Effector memory CD4-positive, alpha-beta T cell (primary cell): ENCODE measurements at places on chromosomes 5 and 9.

- no peak for DNase-seq
- no peak overlapping the region for H3K27ac ChIP-seq
- H3K27me3 ChIP-seq = no peaks in the 10 kb centered on the region
These were observed 58.8 kb downstream of the CAAP1 start for GRCh38 chr9:26833792-26834191.

DNA sequence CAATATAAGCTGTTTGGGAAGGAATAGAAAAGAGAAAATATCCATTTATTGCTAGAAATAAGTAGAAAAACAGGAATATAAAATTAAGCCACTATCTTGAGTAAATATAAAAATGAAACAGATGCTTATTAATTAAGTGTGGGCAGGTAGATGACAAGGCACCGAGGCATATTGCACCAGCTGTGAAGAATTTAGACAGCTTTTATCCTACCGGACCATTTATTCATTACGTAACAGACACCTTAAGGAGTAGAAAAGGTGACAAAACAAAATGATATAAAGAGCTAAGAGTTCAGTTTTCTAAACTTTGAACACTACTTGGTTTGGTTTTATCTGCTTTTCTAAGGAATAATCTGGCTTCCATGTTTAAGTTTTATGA lies 404.1 kb downstream of the PTPRD start:
- H3K36me3 ChIP-seq = no peaks in the 10 kb centered on the region
- no peak overlapping the region for H3K4me3 ChIP-seq
- H3K4me1 ChIP-seq = no peaks in the 10 kb centered on the region
- no peak overlapping the region for H3K27ac ChIP-seq
- no peak for DNase-seq

DNA sequence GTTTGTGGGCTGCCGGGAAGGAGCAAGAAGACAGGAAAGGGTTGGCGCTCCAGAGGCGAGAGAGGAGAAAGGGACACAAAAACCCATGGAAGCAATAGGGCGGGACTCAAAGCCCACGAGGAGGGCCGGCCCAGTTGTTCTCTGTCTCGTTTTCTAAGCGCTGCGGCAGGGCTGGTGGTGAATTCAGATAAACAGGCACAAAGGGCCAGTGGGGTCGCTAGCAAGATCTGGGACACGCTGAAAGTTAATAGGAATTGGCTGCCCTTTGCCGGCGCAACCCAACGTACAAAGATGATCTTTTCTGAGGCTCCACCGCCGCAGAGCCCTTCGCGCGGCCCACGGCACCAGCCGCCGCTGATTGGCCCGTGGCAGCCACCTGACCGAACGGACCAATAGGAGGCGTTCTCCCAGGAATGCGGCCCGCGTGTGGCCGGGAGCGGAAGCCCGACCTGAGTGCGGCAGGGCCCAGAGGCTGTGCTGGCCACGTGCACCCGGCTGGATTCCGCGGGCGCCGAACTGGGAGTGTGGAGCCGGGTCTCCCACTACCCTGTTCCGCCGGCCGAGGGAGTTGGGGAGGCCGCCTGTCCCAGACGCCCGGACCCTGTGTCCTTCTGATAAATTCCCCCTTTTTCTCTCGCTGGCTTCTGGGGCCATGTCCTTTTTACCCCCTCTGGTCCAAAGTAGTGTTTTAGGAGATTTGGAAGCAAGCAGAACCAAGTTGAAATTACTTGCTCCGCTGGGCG lies 16.8 kb upstream of the NSD1 start:
- peaks cover 17% of the 10 kb centered on the region for H3K4me1 ChIP-seq
- DNase-seq = peak; percentile 71
- no peaks in the 10 kb centered on the region for H3K27me3 ChIP-seq
- H3K27ac ChIP-seq = no peak overlapping the region
- no peak overlapping the region for H3K4me3 ChIP-seq
- H3K36me3 ChIP-seq = no peaks in the 10 kb centered on the region

GRCh38 chr9:127921557-127922120 lies 4.8 kb upstream of the ST6GALNAC4 start:
- H3K4me3 ChIP-seq = peak overlapping the region; percentile 36
- H3K27me3 ChIP-seq = no peaks in the 10 kb centered on the region
- H3K27ac ChIP-seq = no peak overlapping the region

DNA sequence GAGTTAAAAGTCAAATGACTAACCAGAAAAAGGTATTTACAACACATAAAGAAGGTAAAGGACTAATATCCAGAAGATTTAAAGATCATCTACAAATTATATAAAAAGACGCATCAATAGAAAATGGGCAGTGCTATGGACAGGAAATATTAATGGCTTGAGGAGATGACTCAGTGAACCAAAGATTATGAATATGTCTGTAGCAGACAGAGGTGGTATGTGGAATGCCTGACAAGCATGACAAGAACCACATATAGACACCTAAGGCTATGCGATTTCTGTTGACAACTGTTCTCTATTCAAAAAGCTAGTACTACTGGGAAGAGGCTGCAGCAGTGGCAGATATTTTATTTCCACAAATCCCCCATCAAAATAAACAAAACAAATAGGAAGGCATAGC lies 177.0 kb upstream of the SH3GL2 start:
- no peaks in the 10 kb centered on the region for H3K4me1 ChIP-seq
- no peaks in the 10 kb centered on the region for H3K36me3 ChIP-seq
- no peak overlapping the region for H3K27ac ChIP-seq
- DNase-seq = no peak

GRCh38 chr9:113588242-113588810 lies 124.8 kb downstream of the RGS3 start:
- no peak overlapping the region for H3K27ac ChIP-seq
- no peaks in the 10 kb centered on the region for H3K27me3 ChIP-seq
- DNase-seq = no peak
- no peak overlapping the region for H3K4me3 ChIP-seq
- H3K36me3 ChIP-seq = peaks cover 35% of the 10 kb centered on the region

- H3K4me1 ChIP-seq = no peaks in the 10 kb centered on the region
- DNase-seq = no peak
- no peak overlapping the region for H3K4me3 ChIP-seq
- H3K27me3 ChIP-seq = no peaks in the 10 kb centered on the region
- H3K36me3 ChIP-seq = no peaks in the 10 kb centered on the region
These were observed 68.4 kb upstream of the ZFR start for GRCh38 chr5:32512926-32513325.

- H3K4me3 ChIP-seq = no peak overlapping the region
- H3K27me3 ChIP-seq = peaks cover 8% of the 10 kb centered on the region
- H3K36me3 ChIP-seq = no peaks in the 10 kb centered on the region
- no peak overlapping the region for H3K27ac ChIP-seq
- peaks cover under 1% of the 10 kb centered on the region for H3K4me1 ChIP-seq
These were observed 4.9 kb upstream of the AIF1L start for GRCh38 chr9:131091352-131091992.

GRCh38 chr9:89780959-89781358 lies 176.1 kb downstream of the GADD45G start:
- H3K27ac ChIP-seq = no peak overlapping the region
- no peaks in the 10 kb centered on the region for H3K36me3 ChIP-seq
- no peak overlapping the region for H3K4me3 ChIP-seq
- H3K27me3 ChIP-seq = no peaks in the 10 kb centered on the region
- H3K4me1 ChIP-seq = no peaks in the 10 kb centered on the region
- DNase-seq = no peak

DNA sequence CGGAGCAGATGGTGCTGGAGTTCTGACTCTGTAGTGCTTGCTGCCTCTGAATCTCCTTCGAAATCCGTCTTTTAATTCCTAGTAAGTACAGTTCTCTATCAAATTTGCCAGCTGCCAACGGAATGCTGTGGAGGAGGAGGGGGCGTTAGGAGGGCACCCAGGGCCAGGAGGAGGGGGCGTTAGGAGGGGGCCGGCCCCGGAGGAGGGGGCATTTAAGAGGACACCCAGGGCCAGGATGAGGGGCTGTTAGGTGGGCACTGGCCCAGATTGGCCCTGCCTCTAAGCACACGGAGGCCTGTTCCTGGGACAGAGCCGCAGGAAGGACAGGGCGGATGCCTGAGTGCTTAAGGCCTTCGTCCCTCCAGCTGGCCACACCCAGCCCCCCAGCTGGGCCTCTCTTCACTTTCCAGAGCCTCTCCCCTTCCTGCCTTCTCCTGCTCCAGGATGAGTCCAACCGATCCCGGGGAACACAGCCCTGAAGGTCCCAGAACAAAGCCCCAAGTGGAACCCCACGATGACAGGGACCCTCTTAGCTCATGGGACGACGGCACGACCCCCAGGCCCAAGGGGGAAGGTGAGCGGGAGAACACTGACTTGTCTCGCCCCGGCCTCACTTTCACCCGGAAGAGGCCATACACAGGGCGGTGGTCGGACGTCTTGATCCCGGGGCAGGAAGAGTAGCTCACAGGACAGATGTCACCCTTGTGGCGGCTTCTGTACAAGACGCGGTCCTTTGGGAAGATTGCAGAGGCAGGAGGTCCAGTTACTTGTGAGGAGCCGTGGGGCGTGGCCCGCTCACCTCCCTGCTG lies 9.8 kb downstream of the INPP5E start:
- H3K4me3 ChIP-seq = no peak overlapping the region
- H3K27ac ChIP-seq = no peak overlapping the region
- H3K36me3 ChIP-seq = peaks cover 37% of the 10 kb centered on the region

DNA sequence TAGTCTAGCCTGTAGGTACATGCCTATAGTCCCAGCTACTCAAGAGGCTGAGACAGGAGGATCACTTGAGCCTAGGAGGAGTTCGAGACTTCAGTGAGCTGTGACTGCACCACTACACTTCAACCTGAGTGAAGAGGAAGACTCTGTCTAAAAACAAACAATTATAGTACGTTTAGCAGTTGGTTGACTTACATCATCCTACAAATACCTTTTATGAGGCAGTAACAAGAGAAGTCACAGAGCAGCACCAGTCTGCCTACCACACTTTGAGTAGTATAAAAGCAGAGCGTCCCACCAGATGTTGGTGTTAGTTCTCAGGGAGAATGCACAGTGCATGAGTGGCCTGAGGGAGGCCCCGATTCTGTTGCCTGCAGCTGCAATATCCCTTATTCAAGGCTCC lies 16.1 kb downstream of the ZFR start:
- H3K4me1 ChIP-seq = peaks cover 5% of the 10 kb centered on the region
- no peak overlapping the region for H3K27ac ChIP-seq
- no peak overlapping the region for H3K4me3 ChIP-seq
- H3K27me3 ChIP-seq = no peaks in the 10 kb centered on the region

DNA sequence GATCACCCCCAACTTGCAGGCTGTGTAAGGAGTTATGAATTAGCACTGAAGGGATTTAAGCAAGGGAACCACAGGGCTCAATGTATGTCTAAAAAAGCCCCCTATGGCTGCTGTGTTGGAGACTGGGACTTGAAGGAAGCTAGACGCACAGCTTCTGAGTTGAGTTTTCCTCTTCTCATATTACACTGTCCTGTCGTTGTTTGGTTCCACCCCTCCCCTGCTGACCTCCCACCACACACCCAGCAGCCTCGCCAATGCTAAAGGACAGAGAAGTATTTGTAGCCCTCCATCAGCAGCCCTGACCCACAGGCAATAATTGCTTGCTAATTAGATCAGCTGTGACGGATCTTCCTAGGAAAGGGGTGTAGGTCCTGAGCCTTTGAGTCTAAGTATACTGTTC lies 15.1 kb upstream of the CARTPT start:
- H3K27me3 ChIP-seq = no peaks in the 10 kb centered on the region
- no peaks in the 10 kb centered on the region for H3K4me1 ChIP-seq
- no peak overlapping the region for H3K4me3 ChIP-seq
- no peak for DNase-seq

- H3K36me3 ChIP-seq = no peaks in the 10 kb centered on the region
- H3K27me3 ChIP-seq = no peaks in the 10 kb centered on the region
- no peak overlapping the region for H3K27ac ChIP-seq
- DNase-seq = no peak
- H3K4me1 ChIP-seq = no peaks in the 10 kb centered on the region
These were observed 535.5 kb upstream of the GRIN3A start for GRCh38 chr9:102273952-102274351.

GRCh38 chr5:64622991-64623390 lies 67.3 kb upstream of the SHISAL2B start:
- H3K36me3 ChIP-seq = no peaks in the 10 kb centered on the region
- no peaks in the 10 kb centered on the region for H3K4me1 ChIP-seq
- no peak overlapping the region for H3K27ac ChIP-seq

DNA sequence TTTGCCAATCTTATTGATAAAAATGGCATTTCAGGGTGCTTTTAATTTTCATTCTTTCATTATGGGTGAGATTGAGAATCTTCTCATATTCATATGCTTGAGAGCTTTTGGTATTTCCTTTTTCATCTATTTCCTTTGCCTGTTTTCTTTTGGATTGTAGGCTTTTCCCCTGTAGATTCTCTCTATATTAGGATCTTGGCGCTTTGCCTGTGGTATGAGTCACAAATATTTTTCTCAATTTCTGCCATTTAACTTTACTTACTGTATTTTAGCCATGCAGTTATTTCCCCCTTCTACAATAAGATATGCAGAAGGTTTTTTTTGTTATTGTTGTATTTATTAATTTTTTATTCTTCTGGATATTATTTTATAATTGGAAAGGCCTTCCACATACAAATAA lies 21.5 kb upstream of the KLF9 start:
- H3K4me3 ChIP-seq = no peak overlapping the region
- DNase-seq = no peak
- H3K27me3 ChIP-seq = no peaks in the 10 kb centered on the region

GRCh38 chr5:37576552-37576951 lies 197.4 kb downstream of the WDR70 start:
- no peak overlapping the region for H3K27ac ChIP-seq
- peaks cover 4% of the 10 kb centered on the region for H3K36me3 ChIP-seq
- DNase-seq = no peak
- H3K27me3 ChIP-seq = no peaks in the 10 kb centered on the region
- no peak overlapping the region for H3K4me3 ChIP-seq

DNA sequence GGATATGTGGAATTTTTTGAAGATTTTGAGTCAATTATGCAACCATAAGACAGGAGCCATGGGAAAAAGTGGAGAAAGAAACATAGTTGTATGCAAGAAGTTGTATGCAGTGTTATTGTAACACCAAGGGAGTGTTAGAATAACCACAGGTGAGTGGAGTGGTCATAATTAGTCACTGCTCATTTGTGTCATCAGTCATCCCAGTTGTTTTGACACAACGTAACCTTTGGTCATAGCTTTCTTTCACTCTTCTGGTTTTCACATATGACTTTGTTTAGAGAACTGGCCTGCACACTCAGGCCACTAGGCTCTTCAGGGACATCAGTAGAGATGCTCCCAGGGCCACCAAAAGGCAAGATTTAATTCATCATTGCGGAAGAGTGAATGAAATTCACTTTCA lies 158.7 kb upstream of the HMHB1 start:
- no peak overlapping the region for H3K4me3 ChIP-seq
- no peaks in the 10 kb centered on the region for H3K27me3 ChIP-seq
- no peaks in the 10 kb centered on the region for H3K36me3 ChIP-seq
- H3K27ac ChIP-seq = no peak overlapping the region
- no peaks in the 10 kb centered on the region for H3K4me1 ChIP-seq
- DNase-seq = no peak

- no peaks in the 10 kb centered on the region for H3K36me3 ChIP-seq
- no peak for DNase-seq
- H3K27ac ChIP-seq = no peak overlapping the region
- no peaks in the 10 kb centered on the region for H3K27me3 ChIP-seq
- no peak overlapping the region for H3K4me3 ChIP-seq
These were observed 117.4 kb downstream of the PRKACG start for GRCh38 chr9:68896486-68896885.
